ENCODE measurements at places on chromosomes 1 and 21.

DNA sequence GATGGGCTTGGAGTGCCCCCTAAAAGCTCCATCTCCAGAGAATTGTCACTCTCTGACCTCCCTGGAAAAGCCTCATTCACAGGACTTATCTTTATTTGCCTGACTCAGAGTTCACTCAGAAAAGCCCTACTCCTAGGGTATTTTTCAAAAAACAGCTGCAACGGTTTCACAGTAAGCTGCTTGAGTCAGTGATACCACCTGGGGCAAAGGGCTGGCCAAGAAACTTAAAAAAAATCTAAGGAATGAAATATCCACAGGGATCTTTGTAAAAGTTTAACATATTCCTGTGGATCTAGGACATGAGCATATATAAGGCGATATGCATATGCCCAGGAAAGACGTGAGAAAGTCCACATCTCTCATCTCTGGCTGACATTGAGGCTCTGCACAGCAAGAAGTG lies 33.8 kb upstream of the TSPAN2 start:
- DNase-seq: no peak
- H3K27ac ChIP-seq: no peak overlapping the region
- H3K27me3 ChIP-seq: no peaks in the 10 kb centered on the region
- no peaks in the 10 kb centered on the region for H3K4me1 ChIP-seq
- no peaks in the 10 kb centered on the region for H3K36me3 ChIP-seq

GRCh38 chr21:42055425-42055824 lies 15.7 kb upstream of the UMODL1 start:
- no peaks in the 10 kb centered on the region for H3K36me3 ChIP-seq
- H3K4me1 ChIP-seq: peaks cover 3% of the 10 kb centered on the region
- H3K27me3 ChIP-seq: no peaks in the 10 kb centered on the region
- H3K27ac ChIP-seq: no peak overlapping the region

GRCh38 chr1:9629445-9630201 lies 21.9 kb upstream of the PIK3CD start:
- DNase-seq: peak; percentile 73
- H3K27ac ChIP-seq: no peak overlapping the region
- H3K4me3 ChIP-seq: no peak overlapping the region
- H3K27me3 ChIP-seq: no peaks in the 10 kb centered on the region

DNA sequence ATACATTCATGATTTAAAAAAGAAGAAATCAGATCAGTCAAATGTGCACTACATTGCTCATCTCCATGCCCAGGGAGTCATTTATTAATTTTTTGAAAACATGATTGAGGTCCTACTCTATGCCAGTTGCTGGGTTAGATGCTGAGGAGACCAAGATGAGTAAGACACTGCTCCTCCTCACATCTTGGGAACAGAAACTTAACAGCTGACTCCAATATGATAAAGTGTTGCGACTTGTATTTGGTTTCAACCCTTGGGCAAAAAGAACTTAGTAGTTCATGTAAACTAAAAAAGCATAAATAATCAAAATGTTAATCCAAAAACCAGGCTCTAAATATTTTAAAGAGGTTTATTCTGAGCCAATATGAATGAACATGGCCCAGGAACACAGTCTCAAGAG lies 56.9 kb downstream of the OPTC start:
- H3K4me3 ChIP-seq: no peak overlapping the region
- H3K27ac ChIP-seq: no peak overlapping the region
- no peak for DNase-seq
- H3K36me3 ChIP-seq: no peaks in the 10 kb centered on the region
- no peaks in the 10 kb centered on the region for H3K27me3 ChIP-seq

DNA sequence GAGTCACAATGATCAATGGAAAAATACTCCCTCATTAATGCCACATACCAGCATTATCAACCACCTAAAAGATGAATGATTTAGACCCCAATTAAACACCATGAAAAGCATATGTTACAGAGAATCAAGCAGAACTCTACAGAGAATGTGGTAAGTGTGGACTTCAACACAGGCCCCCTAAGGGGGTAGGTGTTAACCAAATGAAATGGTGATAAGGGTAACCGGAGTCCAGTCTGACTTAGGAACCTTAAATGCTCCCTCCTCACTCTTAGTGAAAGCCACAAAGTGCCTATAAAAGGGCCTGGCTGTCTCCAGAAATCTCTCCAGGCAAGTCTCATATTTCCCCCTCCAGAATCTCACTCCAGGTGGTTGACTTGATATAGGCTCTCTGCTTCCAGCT lies 149.2 kb upstream of the FOXD3 start:
- no peaks in the 10 kb centered on the region for H3K27me3 ChIP-seq
- no peak overlapping the region for H3K27ac ChIP-seq
- H3K4me1 ChIP-seq: no peaks in the 10 kb centered on the region
- no peaks in the 10 kb centered on the region for H3K36me3 ChIP-seq
- H3K4me3 ChIP-seq: no peak overlapping the region
- no peak for DNase-seq

DNA sequence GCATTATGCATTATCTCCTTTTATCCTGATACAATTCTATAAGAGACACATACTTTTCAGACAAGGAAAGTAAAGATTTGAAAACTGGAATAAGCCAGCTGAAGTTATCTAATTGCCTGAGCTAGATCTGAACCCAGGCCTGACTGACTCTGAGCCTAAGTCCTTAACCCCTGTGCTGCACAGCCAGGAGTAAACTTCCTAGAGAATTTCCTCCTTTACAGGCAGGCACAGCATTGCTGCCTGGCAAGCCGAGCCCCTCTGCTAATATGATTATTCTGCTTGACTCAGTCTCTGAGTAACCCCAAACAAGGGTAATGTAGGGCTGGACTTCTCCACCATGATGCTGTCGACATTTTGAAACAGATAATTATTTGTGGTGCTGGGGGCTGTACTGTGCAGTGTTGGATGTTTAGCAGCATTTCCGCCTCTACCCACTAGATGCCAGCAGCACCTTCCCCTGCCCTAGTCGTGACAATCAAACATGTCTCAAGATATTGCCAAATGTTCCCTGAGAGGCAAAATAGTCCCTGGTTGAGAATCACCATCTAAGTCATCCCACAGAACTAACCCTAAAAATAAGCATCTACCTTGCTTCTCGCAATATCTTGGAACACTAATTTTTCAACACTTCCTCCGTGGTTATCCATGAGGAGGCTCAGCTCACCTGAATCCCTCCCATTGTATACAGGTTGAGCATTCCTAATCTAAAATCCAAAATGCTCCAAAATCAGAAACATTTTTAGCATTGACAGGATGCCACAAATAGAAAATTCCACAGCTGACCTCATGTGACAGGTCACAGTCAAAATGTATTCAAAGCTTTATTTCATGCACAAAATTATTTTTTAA lies 18.5 kb downstream of the CAMK1G start:
- no peak overlapping the region for H3K4me3 ChIP-seq
- H3K27ac ChIP-seq: no peak overlapping the region
- DNase-seq: peak; percentile 61

GRCh38 chr1:156742017-156742416 lies 1.1 kb upstream of the MRPL24 start:
- no peak for DNase-seq
- peak overlapping the region; percentile 90 for H3K27ac ChIP-seq
- peaks cover 27% of the 10 kb centered on the region for H3K4me1 ChIP-seq
- no peaks in the 10 kb centered on the region for H3K27me3 ChIP-seq
- peak overlapping the region; percentile 83 for H3K4me3 ChIP-seq
- peaks cover 52% of the 10 kb centered on the region for H3K36me3 ChIP-seq

DNA sequence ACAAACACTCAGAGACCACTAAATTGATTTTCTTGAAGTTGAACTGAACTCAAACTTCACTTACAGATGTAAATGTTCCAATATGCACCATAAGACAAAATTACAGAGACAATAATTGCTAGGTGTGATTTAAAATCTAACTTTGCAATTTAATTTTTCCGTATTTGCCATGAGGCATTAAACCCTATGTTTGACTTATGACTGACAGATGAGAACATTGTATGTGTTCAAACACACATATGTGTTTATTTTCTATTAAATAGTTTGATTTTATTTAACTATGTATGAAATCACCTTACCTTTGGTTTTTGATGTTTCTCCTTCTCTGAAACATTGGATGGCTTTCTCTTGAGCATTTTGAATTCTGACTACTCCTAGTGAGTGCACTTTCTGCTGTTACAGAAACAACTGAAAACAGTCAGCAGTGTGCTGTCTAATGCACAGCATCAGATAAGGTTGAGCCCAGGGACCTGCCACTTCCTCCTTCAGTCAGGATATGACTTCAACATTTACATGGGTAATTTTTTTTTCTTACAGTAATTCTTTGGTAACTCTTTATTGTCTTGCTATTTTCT lies at the start of gene SAMSN1:
Gene SAMSN1, minus strand, starts transcription at position 410 of the 575 bp plus-strand sequence. Its CDS starts 54 bp downstream, at position 356.
- peak within 1 kb of the TSS; percentile 38 for H3K4me3 ChIP-seq
- H3K36me3 ChIP-seq: no peaks in the 10 kb centered on the region
- no peak for DNase-seq
- no peaks in the 10 kb centered on the region for H3K4me1 ChIP-seq
- no peak within 1 kb of the TSS for H3K27ac ChIP-seq

DNA sequence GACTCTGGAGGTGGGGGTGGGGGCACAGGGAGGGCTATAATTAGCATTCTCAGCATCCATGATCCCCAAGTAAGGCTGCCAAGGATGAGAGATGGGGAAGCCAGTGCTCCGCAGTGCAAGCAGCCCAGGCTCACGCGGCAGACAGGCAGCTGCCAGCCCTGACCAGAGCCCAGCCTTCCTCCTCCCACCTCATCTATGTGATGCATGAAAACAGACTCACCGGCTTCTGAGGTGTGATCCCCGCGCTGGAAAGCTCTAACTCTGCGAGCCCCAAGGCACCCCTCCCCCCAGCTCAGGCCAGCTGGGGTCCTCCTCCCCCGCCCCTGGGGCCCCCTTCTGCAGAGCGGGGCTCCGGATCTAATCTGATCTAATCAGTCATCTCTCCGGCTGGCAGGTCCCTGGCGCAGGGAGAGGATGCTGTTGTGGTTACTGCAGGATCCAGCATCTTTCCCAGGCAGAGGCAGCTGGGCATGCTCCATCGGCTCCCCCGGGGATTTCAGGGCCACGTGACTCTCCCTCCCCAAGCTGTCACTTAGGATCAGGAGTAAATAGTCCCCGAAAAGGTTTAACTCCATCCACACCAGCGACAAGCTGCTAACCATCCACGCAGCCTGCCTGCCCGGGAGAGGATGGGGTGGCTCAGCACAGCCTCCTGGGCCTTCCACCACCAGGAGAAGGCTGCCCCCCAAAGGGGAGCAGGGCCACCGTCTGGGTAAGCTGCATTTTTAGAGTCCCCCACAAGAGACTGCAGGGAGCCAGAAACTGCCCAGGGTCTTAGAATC lies at the start of gene PLEKHA6:
Gene PLEKHA6, minus strand, starts transcription at position 456 of the 782 bp plus-strand sequence. CDS start 86,202 bp downstream, outside the sequence.
- peak; percentile 77 for DNase-seq
- H3K27me3 ChIP-seq: peaks cover 12% of the 10 kb centered on the region
- peaks cover 6% of the 10 kb centered on the region for H3K4me1 ChIP-seq
- no peak within 1 kb of the TSS for H3K4me3 ChIP-seq
- H3K27ac ChIP-seq: no peak within 1 kb of the TSS

DNA sequence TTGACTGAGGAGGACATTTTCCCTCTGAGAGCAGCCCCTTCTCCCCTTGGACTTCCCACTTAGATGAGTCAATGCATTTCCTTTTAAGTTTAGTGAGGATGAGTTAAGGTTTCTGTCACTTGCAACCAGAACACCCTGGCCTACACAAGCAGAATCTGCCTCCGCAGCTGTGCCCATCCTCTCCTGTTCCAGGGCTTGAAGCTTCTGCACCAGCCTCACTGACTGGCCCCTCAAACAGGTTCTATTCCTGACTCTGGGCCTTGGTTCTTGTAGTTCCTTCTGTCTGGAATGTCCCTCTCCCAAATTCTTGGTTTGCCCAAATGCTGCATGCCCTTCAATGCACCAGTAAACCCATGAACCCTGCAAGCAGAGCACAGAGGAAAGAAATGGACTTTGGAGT lies 394.4 kb downstream of the PTPRU start:
- DNase-seq: no peak
- H3K4me1 ChIP-seq: no peaks in the 10 kb centered on the region
- H3K27ac ChIP-seq: no peak overlapping the region
- H3K27me3 ChIP-seq: no peaks in the 10 kb centered on the region

DNA sequence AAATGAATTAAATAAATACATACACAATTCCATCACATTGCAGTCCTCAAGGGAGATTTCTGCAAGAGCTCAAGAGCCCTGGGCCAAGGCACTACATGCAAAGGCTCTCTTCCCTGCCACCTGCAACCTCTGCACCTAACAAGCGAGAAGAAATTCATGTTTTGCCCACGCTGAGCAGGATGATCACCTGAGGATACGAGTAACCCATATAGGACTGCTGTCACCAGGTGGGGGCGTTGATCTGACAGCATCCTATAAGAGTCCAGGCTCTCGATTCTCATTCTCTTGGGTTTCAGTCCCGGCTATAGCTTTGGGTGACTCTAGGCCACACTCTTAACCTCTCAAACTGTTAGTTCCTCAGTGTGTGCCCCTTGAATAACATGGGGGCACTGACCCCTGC lies 18.7 kb upstream of the SPOCD1 start:
- no peaks in the 10 kb centered on the region for H3K4me1 ChIP-seq
- no peaks in the 10 kb centered on the region for H3K36me3 ChIP-seq

DNA sequence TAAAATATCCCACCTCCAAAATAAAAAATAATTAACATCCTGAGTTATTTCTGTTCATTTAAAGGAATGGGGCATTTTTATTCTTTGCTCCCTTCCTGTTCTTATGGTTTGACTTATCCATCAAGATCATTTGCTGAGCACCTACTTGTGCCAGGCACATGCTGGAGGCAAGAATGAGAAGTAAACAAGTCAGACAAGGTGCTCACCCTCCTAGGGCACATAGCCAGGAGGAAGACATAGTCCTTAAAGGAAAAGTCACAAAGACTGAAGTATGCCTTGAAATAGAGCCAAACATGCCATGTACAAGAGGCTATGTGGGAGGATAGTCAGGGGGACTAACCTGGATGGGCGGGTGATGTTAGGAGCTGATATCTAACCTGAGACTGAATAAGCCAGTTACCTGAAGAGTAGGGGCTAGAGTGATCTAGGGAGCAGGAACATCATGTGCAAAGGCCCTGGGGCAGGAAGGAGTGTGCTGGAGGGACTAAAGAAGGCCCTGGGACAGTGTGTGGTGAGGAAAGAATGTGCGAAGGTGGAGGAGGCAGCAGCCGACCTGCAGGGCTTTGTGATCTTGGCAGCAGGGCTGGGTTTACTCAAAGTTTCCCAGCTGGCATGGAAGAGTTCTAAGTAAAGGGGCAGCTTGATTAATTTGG lies 233.5 kb downstream of the MATN1 start:
- no peak overlapping the region for H3K4me3 ChIP-seq
- H3K27ac ChIP-seq: no peak overlapping the region
- H3K36me3 ChIP-seq: no peaks in the 10 kb centered on the region

GRCh38 chr1:168202941-168203654 lies 22.7 kb upstream of the SFT2D2 start:
- H3K27ac ChIP-seq: no peak overlapping the region
- DNase-seq: peak; percentile 19
- H3K4me3 ChIP-seq: no peak overlapping the region
- no peaks in the 10 kb centered on the region for H3K36me3 ChIP-seq
- no peaks in the 10 kb centered on the region for H3K27me3 ChIP-seq
- no peaks in the 10 kb centered on the region for H3K4me1 ChIP-seq

DNA sequence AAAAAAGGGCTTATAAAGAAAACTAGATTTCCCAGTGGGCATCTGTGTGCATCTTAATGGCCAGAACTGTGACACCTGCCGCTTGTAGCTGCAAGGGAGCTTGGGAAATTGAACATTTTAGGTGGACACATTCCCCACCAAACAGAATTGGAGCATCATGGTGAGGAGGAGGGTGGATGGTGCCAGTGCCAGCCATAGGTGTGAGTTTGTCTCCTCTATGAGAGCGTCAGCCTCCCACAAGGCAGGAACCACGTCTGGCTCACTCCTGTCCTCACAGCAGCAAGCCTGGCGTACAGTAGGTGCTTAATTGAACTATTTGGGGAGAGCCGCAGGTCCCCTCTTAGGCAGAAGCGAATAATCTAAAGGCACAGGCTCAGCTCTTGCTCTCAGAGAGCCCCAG lies 124.5 kb upstream of the TMEM51 start:
- no peaks in the 10 kb centered on the region for H3K27me3 ChIP-seq
- no peak for DNase-seq
- no peak overlapping the region for H3K4me3 ChIP-seq
- no peaks in the 10 kb centered on the region for H3K4me1 ChIP-seq
- H3K36me3 ChIP-seq: no peaks in the 10 kb centered on the region

Measured in psoas muscle (tissue), 8 donors.